ENCODE measurements at places on chromosomes 7 and 10. TPM values are rescaled to one million over a fixed set of nuclear protein-coding genes. Genes with fewer than 3 reads are reported as not detected.

DNA sequence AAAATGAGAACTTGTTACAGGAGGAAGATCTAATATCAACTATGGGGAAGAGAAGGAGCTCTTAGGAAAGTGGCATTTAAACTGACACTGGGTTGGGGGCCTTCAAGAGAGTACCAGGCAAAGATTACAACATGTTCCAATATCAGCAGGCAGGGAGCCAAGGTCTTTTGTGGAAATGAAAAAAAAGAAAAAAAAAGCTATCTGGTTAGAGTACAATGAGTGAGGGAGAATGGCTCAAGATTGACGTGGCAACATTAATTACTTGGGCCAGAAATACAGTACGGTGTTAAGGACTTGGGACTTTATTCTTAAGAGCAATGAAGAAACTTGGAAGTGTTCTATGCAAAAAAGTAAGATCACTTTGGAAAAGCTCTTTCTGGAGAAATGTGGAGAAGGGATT lies 132.3 kb upstream of the CDK1 start:
- no peak for DNase-seq

The NRG3 gene
- total RNA-seq, result 8.2 TPM

GRCh38 chr7:139783647-139784385 lies 6.0 kb upstream of the HIPK2 start:
- DNase-seq, result no peak

GRCh38 chr7:87456247-87456646 lies 19.2 kb downstream of the ABCB4 start:
- no peak for DNase-seq

DNA sequence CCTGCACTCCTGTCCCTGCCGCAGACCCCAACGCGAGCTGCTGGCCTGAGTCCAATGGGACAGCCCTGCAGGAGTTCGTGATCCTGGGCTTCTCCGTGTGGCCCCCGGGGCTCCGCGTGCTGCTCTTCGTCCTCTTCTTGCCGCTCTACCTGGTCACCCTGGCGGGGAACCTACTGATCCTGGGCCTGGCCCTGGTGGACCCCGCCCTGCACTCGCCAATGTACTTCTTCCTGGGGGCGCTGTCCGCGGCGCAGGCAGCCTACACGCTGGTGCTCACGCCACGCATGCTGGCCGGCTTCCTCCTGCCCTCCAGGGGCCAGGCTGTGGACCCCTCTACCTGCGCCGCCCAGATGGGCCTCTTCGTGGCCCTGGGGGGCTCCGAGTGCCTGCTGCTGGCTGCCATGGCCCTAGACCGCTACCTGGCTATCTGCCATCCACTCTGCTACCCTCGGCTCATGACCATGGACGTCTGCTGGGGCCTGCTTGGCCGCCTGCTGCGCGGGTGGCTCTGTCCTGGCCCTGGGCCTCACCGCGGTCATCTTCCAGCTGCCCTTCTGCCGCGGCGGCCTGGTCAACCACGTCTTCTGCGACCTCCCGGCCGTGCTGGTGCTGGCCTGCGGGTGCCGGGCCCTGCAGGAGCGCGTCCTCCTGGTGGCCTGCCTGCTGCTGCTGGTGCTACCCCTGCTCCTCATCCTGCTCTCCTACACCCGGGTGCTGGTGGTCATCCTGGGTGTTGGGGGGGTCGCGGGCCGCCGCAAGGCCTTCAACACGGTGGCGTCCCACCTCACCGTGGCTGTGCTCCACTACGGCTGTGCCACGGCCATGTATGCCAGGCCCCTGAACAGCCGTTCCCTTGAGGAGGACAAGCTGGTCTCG lies 71.7 kb downstream of the RBAK start:
- DNase-seq, result no peak

The ZNF853 gene
- 7.9 TPM for total RNA-seq

The AGAP9 gene
- 7.8 TPM for total RNA-seq
